ENCODE measurements at places on chromosomes 1 and 21.

- no peak for DNase-seq
These were observed 76.3 kb upstream of the BACE2 start for GRCh38 chr21:41091616-41092015.

GRCh38 chr1:212455401-212455800 lies 22.7 kb downstream of the NENF start:
- no peak for DNase-seq

DNA sequence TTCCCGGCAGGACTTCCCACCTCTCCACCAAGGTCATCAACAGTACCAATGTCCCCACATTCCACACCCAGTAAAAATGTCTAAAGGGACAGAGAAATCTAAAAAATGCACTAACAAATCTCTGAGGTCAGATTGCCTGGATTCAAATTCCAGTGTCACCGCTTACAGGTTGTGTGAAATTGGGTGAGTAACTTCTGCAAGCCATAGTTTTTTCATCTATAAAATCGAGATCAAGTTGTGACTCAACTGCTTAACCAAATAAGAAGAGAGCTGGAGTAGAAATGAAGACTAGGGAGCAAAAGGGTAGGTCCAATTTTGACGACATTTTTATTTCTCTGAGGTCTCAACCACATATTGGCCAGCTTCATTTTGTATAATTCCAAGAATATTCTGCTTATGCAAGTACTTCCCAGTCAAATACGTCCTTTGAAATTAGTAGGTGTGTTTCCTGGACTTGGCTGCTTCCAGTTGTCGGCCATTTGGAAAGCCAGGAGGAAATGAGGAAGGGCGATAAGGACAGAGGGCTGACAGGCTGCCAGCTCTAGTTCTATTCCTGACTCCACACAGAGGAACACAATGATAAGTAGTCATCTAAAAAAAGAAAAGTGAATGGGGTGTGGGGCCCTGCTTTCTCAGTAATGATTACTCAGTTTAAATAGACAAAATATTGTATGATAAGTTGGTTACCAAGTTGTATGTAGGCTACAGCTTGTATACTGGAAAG lies 57.7 kb upstream of the ZC3H11B start:
- DNase-seq, result no peak

DNA sequence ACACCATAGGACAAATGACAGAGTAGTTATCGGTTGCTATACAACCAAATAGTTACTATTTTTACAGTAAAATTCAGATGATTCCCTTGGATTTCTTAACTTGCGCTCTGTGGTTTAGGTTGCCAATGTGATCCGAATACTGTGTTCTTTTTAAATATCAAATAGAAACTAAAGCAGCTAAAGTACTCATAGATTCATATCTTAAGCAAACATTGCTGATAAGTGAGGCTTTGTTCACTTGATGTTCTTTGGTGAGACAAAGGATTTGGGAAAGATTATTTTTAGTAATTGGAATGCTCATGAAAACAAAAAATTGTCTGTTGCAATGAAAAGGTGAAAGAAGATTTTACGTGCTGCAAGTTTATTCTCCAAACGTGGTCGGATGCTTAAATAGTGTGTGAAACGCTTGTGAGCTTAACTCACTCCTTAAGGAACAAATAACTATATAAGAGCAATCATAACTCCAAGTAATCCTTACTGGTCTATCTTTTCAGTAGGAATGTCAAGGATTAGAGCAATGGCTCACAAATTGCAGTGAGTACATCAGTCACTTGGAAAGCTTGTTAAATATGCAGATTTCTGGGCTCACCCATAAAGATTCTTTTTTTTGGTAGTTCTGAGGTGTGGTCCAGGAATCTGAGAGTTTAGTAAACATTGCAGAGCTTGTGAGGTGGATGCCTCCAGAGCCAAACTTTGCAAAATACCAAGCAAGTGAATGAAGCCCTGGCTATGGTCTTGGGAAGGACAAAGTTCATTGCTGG lies 31.8 kb upstream of the PDC start:
- no peak for DNase-seq

DNA sequence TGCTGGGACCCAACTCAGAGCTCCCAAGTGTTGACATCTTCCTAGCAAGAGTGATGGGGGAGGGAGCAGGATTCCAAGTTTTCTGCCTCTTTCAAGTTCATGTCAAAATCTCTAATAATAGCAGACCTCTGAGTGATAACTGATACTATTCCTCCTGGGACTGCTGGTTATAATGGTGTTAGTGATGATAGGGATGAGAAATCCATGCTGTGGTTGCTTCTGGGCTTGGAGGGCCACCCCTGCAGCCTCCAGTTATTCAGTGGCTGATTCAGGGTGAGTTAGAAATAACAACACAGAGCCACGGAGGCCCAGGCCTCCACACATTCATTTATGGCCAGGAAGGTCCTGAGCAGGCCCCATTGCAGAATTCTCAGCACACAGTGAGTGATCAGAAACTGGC lies 40.6 kb upstream of the ARTN start:
- no peak for DNase-seq

GRCh38 chr1:204150702-204151551 lies 917 bp downstream of the ETNK2 start:
- no peak for DNase-seq

- DNase-seq, result no peak
These were observed 100.8 kb upstream of the C1orf174 start for GRCh38 chr1:4000811-4001251.

GRCh38 chr1:176880955-176881595 lies 283.4 kb downstream of the ASTN1 start:
- DNase-seq, result peak; percentile 61

DNA sequence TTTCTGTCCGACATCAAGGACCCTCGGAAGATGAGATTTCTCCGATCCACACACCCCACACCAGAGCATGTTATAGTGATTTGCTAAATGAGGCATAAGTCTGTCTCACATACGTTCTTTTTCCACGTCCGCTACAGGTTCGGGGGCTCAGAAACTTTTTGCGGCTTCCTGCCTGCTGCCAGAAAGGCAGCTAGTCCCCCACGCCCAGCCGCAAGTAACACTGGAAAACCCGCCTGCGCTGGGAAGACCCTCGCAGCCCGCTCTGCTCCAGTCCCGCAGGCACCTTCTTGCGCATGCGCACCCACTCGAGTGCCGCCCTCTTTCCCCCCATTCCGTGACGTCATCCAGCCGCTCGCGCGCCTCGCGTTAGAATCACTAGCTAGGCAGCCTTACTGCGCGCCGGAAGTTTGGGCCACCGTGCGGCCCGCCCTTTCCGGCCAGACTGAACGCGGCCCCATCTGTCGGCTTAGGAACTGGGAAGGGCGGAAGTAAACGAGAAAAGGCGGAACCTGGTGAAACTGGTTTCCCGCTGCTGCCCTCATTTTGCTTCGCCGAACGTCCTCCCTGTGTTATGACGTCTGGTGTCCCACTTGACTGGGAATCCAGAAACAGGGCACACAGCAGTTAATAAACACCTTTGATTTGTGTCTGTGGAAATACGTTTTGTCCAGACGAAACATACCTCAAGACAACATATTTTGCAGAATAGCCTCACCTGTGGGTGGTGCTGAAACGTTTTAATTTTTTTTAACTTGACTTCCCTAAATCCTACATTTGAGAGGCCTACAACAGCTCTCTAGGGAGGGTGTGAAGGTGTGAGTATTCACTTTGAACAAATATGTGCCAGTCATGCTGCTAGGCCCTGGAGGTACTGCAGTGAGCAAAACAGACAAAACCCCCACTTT lies at the start of gene C1orf74:
Gene C1orf74 (minus strand): TSS at position 295 of the 905 bp plus-strand sequence. CDS start 925 bp downstream, outside the sequence.
- DNase-seq, result peak; percentile 99

GRCh38 chr1:66373157-66373591 lies 160.8 kb upstream of the SGIP1 start:
- no peak for DNase-seq

DNA sequence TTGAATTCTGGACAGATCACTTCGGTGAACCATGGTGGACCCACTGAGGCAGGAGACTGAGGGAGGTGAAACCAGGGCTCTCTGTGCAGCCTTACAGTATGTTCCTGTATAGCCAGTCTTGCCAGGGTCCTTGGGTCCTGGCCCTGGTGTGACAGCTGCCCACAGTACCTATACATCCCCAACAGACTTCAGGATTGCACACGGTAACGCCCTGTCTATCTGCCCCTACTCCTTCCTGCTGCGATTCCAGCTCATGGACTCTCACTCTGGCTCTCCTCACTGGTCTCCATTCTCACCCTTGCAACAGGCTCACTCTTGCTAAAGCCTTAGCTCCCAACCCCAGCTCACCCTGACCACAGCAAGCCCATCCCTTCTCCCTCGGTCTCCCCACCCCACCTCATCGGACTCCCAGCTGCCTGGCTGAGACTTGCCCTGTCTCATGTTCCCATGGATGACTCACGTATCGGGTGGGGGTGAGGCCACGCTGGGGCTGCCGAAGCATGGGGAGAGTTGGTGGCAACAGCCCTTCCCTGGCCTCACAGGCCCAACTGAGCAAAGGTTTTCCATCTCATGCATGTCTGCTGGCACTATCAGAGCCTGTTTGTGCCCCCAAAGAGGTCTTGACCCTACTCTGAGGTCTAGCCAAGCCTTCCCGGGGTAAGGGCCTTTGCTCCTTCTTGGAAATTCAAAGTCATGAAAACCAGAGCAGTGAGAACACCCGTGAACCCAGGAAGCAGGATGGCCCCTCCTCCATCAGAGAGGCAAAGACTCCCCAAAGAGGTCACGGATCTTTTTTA lies 7.1 kb downstream of the PHLDA3 start:
- DNase-seq, result no peak

DNA sequence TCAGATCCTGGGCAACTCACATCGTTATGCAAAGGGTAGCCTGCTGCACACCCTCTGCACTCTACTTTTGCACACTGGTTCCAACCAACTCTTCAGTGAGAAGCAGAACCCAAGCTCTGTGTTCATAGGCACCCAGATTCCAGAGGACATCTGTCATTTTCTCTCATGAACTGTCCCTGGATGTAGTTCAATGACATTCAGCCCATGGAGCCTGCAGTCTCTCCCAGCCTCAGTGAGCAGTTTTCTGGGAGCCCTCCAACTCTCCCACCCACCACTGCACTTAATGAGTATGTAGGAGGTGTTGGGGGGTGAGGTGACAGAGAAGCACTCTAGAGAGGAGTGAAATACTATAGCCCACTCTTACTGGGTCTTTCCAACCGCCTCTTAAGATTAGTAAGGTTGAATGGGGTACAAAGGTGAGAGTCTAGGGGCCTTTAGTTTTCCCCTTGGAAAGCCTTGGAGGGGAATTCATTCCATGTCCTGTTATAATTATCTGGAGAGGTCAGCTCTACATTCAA lies 58.1 kb upstream of the APOBEC4 start:
- DNase-seq, result no peak

DNA sequence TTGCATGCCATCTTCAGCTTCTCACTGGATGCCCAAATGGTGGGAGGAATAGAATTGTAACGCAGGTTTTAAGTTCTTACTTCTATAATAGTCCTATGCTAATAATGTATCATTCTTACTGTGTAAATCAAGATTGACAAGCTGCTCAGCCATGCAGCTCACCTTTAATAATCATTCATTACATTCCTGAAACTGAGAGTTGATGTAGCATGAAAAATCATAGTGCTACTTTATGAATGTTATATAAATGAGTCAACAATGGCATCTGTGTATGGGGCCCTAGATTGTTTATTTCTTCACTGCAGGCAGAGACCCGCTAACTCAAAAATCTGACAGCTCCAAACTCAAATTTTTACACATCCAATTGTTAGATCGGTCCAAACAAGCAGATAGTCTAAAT lies 34.4 kb downstream of the FH start:
- DNase-seq, result no peak

GRCh38 chr1:228006786-228007048 lies at the start of gene WNT3A:
TSS of gene WNT3A (plus strand) at chr1:228006998. CDS start at chr1:228007129, 131 bp downstream.
- no peak for DNase-seq

DNA sequence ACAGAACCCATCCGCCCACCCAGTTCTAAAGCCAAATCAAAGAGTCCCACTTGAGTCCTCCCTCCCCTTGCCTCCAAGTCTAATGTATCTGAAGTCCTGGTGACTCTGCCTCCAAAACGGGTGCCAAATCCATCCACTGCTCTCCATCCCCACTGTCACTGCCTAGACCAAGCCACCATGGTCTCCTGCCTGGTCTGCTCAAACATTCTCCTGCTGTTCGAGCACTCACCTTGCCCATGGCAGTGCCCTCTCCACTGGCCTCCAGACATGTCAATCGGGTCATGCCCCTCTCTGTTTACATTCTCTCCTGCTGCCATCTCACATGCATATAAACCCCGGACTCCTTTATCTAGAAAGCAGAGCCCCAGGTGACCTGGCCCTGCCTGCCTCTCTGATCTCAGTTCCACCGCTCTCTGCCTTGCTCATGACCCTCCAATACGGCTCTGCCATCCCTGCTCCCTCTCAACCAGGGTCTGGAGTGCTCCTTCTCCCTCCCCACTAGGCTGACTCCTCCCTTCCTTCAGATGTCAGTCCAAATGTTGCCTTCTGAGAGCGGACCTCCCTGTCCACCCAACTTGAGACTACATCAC lies 32.1 kb upstream of the MX1 start:
- DNase-seq, result no peak

DNA sequence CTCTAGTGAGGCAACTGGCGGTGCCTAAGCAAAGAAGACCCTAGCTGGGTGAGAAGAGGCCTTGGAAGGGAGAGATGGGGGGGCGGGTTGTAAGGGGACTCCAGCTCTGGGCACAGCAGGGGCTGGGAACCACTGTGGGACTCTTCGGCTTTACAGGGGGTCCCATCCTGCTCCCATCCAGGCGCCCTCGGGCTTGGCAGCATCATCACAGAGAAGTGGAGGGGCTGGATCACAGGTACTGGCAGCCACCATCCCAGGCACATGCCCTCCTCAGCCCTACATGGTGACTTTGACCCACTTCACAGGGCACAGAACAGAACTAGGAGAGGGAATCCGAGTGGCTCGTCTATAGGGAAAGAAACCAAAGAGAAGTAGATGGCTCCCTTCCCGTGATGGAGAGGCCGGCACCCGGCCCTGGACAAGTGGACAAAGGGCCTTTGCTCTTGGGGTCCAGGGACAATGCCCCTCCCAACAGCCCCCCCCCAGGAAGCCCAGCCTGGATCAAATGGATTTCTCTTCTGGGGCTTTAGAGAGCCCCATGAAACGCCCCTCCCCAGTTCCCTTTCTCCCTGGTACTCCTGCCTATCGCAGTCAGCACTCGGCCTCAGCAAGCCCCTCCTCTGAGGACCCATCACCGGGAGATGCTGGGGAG lies 54.0 kb upstream of the ECE1 start:
- no peak for DNase-seq

DNA sequence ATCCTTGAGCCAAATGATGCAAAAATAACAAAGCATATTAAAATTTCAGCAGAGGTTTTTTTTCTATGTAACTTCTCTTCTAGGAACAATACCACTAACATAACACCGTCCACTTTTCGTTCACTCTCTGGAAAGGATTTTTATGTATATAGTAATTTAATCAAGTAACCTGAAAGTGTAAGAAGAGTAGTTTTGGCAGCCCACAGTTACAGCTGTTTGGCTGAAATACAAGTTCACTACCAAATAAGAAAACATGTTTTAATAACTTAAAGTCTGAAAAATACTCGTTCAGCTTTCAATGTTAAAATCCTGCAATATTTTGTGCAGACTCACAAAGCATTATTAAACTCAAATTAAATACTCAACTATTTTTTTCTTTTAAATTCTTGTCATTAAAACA lies 896.8 kb upstream of the ADGRL4 start:
- no peak for DNase-seq

GRCh38 chr1:157115429-157115838 lies 15.8 kb upstream of the ETV3L start:
- DNase-seq, result no peak

GRCh38 chr1:193456811-193457280 lies 270.4 kb upstream of the B3GALT2 start:
- DNase-seq, result no peak

- DNase-seq, result no peak
These were observed 1.2 kb upstream of the KCNE1 start for GRCh38 chr21:34513129-34513675.

- DNase-seq, result no peak
These were observed 177.4 kb upstream of the NRIP1 start for GRCh38 chr21:15241997-15242736.
